Stimulated activated CD4-positive, alpha-beta T cell treated with anti-CD3 and anti-CD28 coated beads, TNF-alpha, amount 100 ng/mL, for 4 hours (primary cell): ENCODE measurements at places on chromosomes 2 and 18.

GRCh38 chr2:197205585-197206215, 104.9 kb downstream of the ANKRD44 start:
- DNase-seq = no peak

DNA sequence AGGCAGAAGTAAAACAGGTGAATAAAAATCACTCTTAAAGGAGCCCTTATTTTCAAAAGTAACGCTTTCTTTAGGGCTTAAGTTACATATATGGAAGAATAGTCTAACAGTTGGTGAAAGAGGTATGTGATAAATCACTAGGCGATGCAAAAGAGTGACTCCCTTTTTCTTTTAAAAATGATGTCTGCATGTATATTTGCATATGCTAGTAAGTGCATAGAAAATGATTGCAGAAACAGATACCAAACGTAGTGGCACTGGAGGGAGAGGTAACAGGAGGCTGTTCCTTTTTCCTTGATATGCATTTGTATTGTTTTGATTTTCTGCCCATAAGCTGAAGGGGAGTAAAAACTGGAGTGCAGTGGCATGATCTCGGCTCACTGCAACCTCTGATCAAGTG, 158.3 kb downstream of the PRPF40A start:
- DNase-seq = no peak

DNA sequence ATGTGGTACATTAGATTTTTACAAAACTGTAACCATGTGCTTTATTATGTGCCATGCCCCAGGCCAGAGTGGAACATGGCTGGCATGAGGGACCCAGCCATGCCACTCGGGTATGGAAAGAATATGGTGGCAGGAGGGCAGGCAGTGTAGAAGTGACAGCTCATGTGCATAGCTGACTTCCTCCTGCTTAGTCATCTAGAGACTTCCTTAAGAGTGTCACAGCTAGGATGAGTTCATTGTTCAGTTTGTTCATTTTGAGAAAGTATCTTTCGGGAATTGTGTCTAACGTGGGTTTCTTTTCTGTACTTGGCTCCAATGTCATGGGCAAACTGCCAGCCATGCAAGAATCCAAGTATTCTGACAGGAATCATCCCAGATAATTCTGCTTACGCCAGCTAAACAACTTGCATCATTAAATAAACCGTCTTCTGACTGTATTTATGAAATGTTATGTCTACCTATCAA, 94.3 kb upstream of the ITGB6 start:
- no peak for DNase-seq

DNA sequence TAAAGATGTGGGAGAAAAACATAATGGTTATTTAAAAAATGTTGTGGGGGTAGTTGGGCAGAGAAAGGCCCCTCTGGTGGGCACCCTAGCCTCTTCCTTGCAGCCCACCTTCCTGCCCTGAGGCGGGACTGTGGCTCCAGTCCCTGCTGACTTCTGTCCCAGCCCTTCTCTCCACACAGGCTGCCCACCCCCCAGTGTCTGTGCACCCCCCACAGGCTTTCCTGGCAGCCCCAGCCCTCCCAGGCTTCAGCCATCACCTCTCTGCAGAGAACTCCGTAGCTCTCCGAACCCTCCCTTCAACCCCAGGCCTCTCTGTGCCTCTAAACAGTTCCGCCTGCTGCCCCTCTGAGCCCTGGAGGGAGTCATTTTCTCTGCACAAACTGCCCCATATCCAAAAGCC, 75.4 kb downstream of the DYSF start:
- DNase-seq = no peak

GRCh38 chr2:143397884-143398614, 268.8 kb downstream of the ARHGAP15 start:
- DNase-seq = no peak

- DNase-seq = no peak
These were observed 7.0 kb upstream of the NDUFV2 start for GRCh38 chr18:9095297-9096006.

DNA sequence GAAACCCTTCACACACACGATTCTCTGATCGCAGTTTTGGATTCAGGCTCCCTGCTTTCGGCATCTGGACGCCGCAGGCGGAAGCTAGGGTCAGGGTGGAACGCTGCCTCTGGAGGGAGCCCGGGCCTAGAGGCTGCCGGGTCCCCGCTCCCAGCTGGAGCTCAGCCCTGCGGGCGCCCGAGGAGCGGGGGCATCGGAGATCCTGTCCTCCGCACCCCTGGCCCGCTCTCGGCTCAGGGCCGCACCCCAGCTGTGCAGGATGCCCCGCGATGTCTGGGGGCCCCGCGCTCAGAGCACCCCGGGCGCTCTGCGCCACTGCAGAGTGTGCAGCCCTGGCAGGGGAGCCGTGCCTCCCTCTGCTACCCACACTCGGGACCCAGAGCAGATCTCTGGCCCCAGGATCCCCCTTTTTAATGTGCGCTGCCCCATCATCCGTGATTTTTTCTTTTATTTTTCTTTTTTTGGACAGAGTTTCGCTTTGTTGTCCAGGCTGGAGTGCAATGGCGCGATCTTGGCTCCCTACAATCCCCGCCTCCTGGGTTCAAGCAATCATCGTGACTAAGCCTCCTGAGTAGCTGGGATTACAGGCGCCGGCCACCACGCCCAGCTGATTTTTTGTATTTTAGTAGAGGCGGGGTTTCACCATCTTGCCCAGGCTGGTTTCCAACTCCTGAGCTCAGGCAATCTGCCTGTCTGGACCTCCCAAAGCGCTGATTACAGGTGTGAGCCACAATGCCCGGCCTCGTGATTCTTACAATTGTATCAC, 54.8 kb upstream of the TUBA3E start:
- no peak for DNase-seq

DNA sequence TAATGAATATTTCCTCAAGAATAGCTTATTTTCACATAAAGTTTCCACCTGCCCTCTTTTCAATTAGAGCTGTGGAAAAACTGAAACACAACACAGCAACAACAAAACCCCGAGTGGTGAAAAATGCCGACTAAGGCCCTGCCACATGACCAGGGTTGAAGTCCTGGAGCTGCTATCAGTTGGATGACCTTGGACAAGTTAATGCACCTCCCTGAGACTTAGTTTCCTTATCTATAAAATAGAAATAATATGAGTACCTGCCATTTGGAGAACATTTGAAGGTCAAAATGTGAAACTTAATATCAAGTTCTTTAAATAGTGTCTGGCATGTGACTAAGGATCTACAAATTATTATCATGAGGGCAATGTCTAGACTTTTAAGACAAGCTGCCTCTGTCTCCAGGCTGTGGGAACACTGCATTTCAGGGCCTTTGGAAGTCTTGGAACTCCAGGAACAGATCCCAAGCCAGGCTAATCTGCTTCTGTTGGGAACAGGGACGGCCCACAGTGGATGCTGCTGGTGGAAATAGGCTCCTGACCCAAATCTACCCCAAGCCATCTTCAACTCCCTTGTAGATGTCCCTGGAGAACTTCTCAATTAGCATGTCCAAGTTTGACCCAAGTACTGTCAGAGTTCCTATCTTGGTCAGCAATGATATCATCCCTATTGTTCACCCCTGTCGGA, 42.0 kb upstream of the TRIB2 start:
- no peak for DNase-seq

- no peak for DNase-seq
These were observed 47.4 kb downstream of the ZBTB7C start for GRCh38 chr18:48361801-48362200.

GRCh38 chr2:218079943-218080913, 11.2 kb downstream of the RUFY4 start:
- no peak for DNase-seq

DNA sequence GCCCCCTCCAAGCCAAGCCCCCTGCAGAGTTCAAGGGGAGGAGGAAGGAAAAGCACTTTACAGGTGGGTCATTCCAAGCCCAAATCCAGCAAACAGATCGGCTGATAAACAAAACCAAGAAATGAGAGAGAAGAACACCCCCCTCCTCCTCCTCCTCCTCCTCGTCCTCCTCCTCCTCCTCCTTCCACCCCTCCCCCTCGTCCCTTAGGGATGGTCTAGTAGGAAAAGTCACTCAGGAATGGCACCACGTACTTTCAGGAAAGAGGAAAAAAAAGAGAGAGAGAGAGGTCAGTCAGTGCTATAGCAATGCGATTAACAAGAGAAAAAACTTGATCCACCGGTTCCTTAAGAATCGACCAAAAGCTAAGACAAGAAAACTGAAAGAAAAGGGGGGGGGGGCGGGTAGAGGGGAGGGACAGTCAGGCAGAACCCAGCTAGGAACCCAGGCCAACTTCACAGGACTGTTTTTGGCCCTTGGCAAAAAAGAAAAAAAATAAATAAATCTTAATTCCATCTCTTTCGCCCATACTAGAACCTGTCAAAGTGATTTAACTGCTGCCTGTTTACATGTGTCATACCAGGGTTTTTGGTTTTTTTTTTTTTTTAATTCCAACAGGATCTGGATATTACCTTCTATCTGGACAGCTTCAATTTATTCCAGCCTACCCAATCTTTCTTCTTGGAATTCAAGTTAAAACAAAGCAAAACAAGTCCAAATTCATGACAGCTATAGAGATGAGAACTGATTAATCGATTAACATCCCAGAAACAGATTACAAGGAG, 906 bp downstream of the IKZF2 start:
- no peak for DNase-seq

DNA sequence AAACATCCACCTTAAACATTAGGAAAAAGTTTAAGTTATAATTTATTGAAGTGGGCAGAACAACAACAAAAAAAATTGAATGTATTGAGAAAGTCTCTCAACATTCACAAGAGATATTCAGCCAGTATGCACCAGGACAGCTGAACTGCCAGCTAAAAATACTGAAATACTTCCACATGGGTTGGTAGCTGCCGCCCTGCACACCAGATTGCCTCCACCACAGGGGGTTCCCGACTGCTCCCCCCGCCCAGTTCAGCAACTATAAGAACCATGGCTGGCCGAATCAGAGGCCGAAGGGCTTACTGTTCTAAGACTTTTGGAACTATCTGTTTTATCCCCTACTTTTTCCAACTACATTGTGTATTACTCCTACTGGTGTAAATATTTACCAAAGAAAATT, 150.0 kb upstream of the LRP1B start:
- DNase-seq = no peak

DNA sequence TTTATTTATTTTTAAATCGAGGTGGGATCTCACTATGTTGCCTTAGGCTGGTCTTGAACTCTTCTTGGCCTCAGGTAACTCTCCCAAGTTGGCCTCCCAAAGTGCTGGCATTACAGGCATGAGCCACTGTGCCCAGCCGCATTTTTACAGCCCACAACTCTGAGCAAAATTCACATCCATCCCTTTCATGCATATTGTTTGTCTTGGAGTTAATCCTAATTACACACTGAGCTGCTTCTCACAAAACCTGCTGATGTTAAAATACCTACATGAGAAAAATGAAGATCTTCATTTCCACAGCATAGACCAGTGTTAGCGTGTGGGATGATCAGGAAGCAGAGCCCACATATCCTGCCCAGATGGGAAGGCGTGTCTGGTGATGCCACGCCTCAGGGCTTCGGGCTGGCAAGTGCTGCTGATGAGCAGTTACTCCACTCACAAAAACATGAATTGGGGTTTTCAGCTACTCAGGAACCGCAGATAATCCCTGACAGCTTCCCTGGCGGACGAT, 14.6 kb downstream of the ITGB1BP1 start:
- no peak for DNase-seq

DNA sequence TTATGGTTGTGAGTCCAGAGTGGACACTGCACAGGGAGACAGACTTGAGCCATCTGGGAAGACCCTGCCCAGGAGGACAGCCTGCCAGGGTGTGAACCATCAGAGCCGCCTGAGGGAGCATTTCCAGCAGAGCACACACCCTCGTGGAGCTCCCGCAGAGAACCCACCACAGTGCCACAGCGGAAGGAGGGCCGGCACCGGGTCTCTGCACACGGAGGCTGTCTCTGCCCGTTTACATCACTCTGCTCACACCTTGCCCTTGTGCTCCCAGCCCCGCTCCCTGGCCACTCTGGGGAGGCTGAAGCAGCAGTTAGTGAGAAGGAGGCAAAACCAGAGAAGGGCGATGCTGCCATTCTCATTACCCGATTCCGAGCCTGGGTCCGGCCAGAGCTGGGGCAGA, 161.9 kb downstream of the KLHL29 start:
- no peak for DNase-seq

DNA sequence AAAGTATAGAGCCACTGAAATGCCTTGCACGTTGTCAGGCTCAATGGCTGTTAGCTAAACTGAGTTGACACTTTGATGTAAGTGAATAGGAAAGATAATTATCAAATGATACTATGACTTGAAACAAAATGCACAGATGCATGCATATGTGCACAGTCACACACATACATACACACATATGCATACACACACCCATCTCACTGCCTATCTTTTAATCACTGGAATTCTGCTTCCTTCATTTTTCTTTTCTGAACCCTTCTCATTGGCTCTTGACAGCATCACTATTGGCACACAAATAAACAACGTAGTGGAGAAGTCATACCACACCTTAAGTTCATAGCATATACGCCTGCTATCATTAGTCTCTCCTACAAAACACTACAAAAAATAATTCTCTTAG, 154.9 kb upstream of the NCKAP5 start:
- DNase-seq = no peak

GRCh38 chr2:128502638-128503246, 184.1 kb upstream of the HS6ST1 start:
- DNase-seq = no peak

GRCh38 chr2:173062801-173063200, 12.8 kb upstream of the MAP3K20 start:
- no peak for DNase-seq

DNA sequence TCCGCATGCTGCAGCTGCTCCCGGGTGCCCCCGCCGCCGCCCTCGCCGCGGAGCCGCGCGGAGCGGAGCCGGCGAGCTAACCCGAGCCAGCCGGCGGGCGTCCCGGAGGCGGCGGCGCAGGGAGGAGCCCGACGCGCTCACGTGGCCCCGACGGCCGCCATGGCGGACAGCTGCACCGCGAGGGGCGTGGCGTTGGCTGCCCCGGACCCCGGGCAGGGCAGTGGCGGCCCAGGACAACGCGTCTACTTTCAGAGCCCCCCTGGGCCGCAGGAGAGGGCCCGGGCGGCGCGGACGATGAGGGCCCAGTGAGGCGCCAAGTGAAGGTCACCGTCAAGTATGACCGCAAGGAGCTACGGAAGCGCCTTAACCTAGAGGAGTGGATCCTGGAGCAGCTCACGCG, 30.0 kb upstream of the CCNYL1 start:
- no peak for DNase-seq

DNA sequence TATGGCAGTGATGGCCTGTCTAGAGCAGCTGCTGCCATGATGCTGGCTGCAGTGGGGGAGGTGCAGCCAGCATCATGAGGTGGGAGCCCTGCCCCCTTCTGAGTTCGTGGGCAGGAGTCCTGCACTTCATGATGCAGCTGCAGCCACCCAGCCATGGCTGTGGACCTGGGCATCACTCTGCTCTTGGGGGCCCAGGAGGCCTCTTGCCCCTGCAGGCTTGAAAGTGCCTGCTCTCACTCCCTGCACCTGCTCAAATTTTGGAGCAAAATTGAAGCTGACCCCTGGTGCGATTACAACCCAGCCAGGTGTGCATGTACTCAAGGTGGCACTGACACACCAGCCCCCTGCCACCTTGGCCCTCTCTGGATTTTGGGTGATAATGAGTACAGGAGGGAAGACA, 712.9 kb downstream of the NUP35 start:
- DNase-seq = no peak

DNA sequence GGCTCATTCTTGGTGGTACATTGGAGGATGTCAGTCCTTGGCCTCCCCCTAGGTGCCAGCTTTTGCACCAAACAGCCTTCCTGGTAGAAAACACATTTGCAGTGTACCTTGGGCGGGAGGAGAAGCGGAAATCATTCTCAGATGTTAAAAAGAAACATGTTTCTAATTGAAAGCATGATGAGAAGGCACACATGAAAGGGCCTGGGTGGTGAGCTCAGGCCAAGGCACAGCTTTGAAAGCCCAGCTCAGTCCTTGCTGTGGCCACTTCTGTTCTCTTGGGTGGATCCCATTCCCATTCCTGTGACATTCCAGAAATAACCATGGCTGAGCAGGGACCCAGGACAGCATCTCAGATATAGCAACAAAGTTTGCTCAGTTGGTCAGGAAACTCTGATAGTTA, 71.5 kb downstream of the LTBP1 start:
- no peak for DNase-seq
